Kidney tubule cell (primary cell): ENCODE measurements at places on chromosomes 6 and 20.

DNA sequence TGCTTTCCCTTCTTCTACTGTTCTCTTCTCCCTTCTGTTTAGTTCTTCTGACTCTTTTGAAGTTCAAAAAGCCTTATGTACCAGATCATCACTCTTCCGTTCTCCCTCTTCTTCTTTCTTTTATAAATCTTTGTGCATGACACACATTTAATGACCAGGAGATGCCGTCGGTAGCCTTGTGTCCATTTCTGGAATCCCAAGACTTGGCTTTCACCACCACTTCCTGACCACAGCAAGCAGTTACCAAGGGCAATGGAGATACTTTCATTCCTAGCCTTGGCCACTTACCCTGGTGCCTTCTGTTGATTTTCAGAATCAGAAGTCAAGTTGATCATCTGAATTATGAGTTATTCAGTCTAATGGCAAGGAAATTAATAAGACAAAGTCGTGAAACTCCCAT, 268.5 kb upstream of the QKI start:
- no peak for DNase-seq

- peak; percentile 79 for DNase-seq
These were observed 144.3 kb upstream of the SULF2 start for GRCh38 chr20:47929368-47930115.

DNA sequence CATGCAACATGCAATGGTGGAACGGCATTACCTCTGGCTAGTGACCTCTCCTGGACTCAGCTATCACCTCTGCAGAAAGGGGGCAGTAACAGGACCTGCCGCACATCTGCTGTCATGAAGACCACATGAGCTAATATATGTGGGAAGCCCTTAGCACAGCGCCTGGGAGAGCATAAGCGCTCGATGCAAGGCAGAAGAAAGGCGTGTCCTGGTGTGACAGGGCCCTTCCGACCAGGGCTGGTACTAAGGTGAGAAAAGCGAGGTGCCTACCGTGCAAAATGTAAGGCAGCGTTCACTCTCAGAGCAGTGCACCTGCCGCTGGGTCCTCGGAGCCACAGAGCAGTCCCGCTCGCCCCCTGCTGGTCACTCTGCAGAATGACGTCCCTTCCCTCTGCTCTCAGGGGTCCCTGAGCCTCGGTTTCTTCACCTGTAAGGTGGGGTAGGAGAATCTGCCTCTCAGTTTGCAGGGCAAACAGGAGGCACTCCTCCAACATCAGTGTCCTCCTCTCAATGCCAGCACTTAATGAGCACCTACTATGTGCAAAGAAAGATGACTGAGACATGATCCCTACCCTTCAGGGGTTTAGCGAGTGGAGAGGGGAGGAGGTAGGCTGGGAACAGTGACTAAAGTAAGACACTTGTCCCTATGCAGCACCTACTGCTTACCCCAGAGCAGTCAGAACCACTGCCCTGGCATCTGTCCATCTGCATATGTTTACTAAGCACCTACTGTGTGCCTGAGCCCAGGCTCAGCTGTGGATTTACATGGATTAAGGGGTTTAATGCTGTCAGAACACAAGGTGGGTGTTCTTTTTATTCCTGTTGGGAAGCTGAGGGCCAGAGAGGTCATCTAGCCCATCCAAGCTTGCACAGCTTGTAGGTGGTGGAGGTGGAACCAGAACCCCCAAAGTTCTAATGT, 41.1 kb upstream of the PTGIS start:
- peak; percentile 67 for DNase-seq

DNA sequence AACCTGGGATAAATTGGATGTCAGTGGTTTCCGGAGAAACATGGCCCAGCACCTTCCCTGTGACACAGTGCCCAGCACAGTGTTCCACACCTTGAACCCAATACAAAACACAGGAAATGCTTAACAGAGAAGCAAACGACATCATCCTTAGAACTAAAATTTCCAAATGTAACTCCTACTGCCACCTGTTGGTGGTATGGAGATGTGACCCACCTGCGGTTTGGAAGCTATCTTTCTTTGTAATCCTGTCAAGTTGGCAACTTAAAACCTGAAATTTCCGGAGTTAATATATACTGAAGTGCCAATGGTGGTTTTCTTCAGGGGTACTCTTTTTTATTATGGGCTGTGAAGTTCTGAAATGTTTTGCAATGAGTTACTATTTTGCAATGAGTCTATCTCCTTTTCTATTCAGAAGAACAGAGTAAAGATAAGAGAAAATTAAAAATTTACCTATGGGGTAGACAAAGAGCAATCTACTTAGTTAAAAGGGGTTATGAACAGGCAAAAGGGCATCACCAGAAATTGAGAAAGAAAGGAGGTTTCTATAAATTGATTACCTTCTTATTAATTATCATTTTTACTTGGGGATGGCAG, 658.8 kb downstream of the PTPRT start:
- DNase-seq, result peak; percentile 46

DNA sequence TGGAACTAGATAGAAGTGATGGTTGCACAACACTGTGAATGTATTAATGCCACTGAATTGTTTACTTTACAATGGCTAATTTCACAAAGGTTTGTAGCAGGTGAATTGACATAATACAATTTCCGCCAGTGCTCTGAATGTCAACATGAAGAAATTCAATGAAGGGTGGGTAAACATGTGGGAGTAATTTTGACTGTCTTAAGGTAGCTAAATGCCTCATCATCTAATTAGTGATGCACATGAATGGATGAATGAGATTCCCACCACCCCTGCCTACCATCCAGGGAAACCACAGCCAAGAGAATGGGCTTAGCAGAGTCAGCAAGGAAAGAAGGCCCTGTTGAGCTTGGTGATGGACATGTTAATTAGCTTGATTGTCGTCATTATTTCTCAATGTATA, 275.3 kb downstream of the ALDH8A1 start:
- DNase-seq, result no peak

DNA sequence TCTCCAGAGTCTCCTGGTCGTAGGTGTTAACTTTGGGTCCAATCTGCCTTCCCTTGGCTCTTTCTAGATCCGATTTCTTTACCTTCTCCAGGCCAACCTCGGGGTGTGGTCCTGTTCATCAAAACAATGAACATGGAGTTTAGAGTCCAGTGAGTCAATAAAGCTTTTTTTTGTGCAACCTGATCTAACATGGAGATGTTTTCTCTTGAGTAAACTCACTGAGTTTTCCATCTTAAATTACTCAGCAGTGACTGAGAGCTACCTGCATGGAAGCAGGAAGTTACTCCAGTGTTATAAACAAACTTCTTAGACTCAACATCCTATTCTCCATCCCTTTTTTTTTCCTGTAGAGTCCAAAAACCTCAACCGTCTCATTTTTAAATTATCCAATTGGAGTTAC, 14.9 kb upstream of the SLC22A1 start:
- no peak for DNase-seq
